Hepatic stellate cell (primary cell): ENCODE measurements at places on chromosomes 3 and 15.

- no peak for DNase-seq
Observed at GRCh38 chr3:187788984-187789857, 44.0 kb upstream of the BCL6 start.

DNA sequence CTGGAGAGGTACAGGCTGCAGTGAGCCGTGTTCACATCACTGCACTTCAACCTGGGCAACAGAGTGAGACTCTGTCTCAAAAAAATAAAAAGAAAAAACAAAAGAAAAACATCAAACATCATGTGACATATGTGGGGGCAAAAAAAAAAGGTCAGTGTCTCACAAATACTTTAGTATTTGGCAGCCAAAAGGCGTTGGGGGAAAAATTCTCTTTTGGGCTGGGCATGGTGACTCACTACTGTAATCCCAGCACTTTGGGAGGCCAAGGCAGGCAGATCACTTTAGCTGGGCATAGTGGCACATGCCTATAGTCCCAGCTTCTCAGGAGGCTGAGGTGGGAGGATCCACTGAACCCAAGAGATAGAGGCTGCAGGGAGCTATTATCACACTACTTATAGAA, 47.6 kb downstream of the TMCC1 start:
- no peak for DNase-seq

GRCh38 chr3:194136519-194137007, 615 bp downstream of the HES1 start:
- no peak for DNase-seq

GRCh38 chr3:24614359-24614758, 119.7 kb upstream of the THRB start:
- no peak for DNase-seq

GRCh38 chr3:87333393-87333892, 57.1 kb upstream of the POU1F1 start:
- DNase-seq, result peak; percentile 31

DNA sequence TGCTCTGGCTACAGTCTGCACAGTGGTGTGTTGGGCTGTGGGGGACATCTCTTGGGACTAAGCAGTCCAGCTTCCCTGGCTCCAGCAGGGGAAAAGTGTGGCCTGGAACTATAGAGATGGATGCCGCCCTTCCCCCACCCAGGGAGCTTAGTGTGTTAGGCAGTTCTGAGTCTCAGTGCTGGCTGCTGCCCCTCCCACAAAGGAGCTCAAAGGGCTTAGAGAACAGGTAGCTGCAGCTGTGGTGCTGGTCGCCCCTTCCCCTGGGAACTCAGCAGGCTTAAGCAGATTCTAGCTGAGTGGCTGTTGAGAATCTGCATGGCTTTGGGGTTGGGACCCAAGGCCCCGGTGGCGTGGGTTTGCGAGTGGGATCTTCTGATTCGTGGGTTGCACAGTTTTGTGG, 190.8 kb downstream of the PDCD6IP start:
- DNase-seq, result no peak

DNA sequence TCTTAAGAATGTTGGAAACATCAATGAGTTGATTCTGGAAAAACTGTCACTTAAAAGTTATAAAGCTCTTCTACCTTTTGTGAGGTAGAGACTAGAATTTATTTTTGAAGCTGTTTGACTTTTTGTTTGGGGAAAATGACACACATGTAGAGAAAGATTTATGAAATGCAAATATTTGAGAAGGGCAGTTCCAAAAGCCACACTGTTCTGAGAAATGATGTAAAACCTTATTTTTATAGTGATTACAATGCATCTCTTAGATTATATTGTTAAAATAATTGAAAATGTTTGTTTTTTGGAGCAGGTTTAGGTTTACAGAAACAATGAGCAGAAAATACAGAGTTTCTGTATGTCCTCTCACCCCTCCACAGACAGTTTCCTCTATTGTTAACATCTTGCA, 116.1 kb upstream of the CMC1 start:
- DNase-seq, result no peak

DNA sequence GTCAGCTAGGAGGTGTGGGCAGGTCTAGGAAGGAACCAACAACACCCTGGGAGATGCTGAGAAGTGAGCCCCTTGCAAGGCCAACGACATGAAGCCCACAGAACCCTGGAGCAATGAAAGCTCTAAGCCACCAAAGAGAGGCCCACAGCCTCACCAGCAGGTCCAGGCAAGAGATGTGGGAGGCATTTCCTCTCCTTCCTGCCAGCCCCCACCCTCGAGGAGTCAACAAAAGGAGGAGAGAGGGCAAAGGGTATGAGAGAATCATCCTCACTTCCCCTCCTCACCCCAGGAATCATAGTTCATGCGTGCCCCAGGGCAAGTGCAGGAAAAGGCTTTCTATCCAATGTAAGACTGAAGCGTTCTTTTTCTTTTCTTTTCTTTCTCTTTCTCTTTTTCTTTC, 195.8 kb downstream of the SHQ1 start:
- DNase-seq, result no peak

GRCh38 chr3:47250309-47251060, 32.1 kb downstream of the KIF9 start:
- peak; percentile 56 for DNase-seq

DNA sequence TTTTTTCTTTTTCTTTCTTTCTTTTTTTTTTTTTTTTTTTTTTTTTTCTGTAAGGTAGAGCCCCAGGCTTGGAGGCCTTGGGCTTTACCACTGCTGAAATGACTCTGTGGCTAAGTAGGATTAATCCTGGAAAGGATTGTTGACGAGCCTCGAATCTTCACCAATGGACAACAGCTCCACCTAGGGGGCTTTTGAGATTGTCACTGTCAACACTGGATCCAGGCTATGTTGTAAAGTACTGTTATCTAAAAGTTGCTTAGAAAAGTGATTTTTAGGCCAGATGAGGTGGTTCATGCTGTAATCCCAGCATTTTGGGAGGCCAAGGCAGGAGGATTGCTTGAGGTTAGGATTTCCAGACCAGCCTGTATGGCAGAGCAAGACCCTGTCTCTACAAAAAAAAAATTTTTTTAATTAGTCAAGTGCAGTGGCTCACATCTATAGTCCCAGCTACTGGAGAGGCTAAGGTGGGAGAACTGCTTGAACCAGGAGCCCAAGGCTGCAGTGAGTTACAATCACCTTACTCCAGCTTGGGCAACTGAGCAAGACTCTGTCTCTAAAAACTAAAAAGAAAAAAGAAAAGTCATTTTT, 41.6 kb downstream of the KLHL18 start:
- peak; percentile 85 for DNase-seq

DNA sequence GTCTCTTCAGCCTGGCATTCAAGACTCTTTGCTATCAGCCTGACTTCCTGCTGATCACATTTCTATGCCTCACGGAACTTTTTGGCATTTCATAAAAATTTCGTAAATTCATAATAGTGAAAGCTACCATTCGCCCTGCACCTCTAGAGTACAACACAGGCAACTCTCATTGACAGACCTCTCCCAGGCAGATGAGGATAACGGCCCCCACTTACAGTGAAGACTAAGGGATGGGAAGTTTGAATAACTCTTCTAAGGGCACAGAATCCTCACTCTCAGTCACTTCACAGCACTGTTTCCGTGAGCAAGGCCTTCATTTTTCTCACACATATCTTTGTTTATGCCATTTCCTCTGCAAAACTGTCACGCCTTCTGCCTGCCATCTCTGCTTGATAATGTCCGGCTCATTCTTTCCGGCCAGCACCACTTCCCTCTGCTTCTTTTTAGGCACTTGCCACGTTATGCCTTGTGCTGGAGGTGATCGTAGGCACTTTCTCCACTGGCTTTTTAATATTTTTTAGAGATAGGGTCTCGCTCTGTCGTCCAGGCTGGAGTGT, 224.1 kb upstream of the HES1 start:
- no peak for DNase-seq

DNA sequence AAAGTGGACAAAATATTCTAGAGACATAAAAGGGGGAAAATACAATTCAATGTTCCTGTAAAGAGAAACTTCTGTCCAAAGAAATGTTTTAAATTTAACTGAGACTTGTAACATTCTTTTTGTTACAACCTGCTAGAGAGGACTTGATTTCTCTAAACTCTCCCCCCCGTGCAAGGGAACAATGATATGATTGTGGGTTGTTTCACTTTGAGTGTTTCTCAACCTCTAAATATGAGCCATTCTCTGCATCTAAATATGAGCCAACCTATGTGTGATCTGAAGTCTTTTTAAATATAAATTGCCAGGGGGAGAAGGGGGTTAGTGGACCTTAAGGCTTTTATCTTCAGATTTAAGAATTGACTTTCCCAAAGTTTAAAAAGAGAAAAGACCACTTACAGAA, 14.6 kb downstream of the ZNF860 start:
- DNase-seq, result no peak

- DNase-seq, result no peak
Observed at GRCh38 chr3:5144316-5144994, 22.4 kb downstream of the ARL8B start.

DNA sequence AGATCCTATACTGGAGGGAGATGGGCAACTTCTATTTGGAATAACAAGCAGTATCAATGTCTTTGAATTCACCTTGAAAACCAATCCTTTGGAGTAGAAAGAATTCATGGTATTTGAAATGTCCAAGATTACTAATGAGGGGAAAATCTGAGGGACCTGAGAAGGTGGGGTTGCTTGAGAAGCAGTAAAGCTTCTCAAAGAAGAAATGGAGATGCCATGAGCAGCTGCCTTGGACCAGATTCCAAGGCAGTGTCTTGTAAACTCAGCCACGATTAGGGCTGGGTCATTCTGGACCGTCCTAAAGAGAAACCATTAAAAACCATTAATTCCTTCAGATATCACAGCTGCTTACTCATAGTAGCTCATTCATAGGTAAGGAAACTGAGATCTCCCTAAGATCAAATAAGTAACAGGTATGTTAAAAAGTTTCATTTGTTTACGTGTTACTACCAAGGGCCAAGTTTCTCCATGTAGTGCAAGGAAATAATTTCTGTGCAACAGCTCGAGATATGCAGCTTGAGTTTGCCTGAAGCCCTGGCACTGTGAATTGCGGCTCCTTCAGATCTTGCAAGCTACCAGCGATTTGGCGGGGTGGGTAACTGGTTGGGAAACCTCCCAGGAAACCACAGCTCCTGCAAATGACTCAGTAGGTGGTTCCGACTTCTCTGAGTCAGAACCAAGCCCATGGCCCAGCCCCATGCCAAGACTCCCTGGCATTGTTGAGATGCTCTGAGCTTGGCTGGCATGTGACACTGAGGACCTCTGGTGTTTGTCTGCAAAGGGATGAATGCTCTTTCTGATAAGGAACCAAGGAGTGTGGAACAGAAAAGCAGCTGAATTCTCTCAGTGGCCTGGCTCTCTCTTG, 296.8 kb downstream of the RORA start:
- no peak for DNase-seq

DNA sequence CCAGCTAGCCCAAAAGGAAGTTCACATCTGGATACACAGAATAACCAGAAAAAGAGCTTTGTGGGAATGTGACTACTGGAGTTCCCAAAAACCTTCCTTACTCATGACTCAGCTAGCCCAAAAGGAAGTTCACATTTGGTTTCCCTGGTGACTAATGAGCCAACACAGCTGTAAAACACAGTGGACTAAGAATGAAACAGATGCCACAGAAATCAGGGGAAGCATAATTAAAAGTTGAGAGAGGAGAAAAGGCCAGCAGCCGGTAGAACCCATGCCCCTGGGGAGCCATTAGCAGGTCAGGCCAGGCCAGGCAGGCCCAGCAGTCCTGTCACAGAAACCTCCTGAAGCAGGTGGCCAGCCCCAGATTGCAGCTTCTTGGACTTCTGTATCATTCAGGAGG, 130.3 kb downstream of the GHSR start:
- DNase-seq, result peak; percentile 86
